SK-N-SH (cell line): ENCODE measurements at places on chromosomes 2 and 18.

GRCh38 chr2:85409845-85410583 lies at the start of gene CAPG:
Gene CAPG (minus strand): TSS chr2:85410366. CDS start chr2:85402145, 8,221 bp downstream.
- no peak for DNase-seq

DNA sequence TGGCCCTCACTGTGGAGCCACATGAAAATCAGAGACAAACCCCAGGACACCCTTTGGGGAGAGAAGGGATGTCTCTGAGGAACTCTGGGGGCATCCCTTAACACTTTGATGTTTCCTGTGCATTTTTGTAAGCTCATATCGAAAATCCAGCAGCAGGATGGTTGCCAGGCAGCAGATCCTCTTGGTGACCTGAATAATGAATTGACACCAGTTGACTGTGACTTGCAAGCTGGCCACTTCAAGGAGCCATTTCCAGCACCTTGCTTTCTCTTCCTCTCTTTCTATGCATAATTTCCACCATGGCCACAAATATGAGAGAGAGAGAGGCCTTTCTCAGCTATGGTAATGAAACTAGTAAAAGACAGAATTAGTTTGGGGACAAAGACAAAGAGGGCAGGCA lies 91.7 kb downstream of the NRP2 start:
- DNase-seq, result no peak

DNA sequence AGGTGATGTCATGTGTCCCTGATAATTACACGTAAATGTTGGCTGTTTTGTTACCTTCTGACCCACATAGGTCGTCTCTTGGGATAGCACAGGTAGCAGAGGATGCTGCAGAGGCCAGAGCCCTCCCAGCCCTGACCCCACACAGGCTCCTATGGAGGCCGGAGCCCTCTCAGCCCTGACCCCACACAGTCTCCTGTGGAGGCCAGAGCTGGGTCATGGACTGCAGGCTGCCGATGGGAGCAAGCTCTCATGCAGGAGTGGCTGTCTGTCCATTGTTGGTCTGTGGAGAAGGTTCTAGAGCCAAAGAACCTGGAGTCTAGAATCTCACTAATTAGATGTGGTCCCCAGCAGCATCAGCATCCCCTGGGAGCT lies 155.5 kb downstream of the LDLRAD4 start:
- DNase-seq, result no peak

- no peak for DNase-seq
These were observed 39.7 kb upstream of the TGIF1 start for GRCh38 chr18:3410273-3410672.

GRCh38 chr2:53312721-53313120 lies 454.9 kb upstream of the CHAC2 start:
- DNase-seq, result no peak

DNA sequence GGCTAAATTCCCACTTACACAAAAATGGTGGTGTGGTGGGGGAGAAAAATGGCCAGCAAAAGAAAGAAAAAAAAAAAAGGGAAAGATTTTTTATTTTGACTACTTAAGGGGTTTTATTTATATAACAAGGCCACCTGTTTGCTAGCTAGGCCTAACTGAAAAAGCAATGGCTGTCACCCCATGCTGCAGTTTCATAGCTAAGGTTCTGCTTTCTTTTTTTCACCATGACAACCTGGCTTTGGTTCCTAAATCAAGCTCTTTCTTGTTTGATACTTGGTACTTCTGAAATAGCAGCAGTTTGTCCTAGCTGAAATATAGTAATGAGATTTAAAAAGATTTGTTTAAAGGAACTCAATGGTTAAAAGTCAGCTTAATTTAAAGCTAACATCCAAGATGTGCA lies 433.2 kb upstream of the MEX3C start:
- DNase-seq, result no peak

GRCh38 chr2:106054321-106054720 lies 139.8 kb downstream of the UXS1 start:
- DNase-seq, result no peak

GRCh38 chr18:77062518-77063003 lies 70.0 kb downstream of the MBP start:
- DNase-seq, result no peak

- DNase-seq, result no peak
These were observed 145.6 kb downstream of the TDRD15 start for GRCh38 chr2:21269382-21269781.

DNA sequence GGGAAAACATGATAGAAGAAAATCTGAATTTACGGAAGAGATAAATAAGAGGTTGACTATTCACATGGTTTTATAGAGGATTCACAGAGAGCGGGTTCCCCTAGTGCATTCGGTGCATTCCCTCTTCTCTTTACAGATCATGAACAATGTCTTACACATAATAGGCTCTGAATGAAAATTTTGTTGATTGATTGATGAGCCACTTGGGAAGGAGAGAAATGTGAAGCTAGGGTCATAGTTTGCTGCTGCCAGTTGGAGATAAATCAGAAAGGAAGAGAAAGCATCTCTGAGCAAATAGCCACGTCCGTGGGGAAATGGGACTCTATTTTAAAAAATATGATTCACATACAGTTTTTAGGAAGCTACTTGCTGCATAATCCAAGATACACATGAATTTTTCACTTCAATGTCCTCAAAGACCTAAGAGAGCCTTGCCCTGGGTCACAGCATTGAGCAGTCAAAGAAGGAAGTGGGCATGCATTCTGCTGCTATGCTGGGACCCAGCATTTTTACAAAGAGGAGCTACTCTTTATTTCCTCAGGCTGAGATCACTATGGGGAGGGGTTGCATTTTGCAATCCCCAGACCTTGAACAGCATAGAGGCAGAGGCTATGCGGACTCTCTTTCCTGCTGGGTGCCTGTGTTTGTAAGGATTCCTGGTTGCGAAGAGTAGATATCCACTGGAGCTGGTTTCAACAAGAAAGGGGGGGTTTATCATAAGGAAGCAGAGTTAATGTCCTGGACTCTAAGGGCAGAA lies 395.3 kb downstream of the TSN start:
- no peak for DNase-seq

DNA sequence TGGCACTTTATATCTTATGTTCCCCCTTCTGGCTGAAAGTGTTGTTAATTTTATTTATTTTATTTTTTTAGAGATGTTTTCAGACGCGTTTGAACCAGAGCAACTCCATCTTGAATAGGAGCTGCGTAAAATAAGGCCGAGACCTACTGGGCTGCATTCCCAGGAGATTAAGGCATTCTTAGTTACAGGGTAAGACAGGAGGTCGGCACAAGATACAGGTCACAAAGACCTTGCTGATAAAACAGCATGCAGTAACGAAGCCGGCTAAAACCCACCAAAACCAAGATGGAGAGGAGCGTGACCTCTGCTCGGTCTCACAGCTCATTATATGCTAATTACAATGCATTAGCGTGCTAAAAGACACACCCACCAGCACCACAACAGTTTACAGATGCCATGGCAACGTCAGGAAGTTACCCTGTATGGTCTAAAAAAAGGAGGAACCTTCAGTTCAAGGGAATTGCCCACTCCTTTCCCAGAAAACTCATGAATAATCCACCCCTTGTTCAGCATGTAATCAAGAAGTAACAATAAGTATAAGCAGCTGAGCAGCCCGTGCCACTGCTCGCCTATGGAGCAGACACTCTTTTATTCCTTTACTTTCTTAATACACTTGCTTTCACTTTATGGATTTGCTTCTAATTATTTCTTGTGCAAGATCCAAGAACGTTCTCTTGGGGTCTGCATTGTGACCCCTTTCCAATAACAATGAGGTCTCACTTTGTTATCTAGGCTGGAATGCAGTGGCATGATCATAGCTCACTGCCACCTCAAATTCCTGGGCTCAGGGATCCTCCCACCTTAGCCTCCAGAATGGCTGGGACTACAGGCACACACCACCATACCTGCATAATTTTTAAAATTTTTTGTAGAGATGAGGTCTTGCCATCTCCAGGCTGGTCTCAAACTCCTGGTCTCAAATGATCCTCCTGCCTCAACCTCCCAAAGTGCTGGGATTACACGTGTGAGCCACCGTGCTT lies 55.9 kb downstream of the CACNB4 start:
- DNase-seq, result no peak

- DNase-seq, result peak; percentile 65
These were observed 1.0 kb upstream of the ANKRD62 start for GRCh38 chr18:12092398-12093229.

- no peak for DNase-seq
These were observed 9.6 kb upstream of the DPYSL5 start for GRCh38 chr2:26838121-26838906.

DNA sequence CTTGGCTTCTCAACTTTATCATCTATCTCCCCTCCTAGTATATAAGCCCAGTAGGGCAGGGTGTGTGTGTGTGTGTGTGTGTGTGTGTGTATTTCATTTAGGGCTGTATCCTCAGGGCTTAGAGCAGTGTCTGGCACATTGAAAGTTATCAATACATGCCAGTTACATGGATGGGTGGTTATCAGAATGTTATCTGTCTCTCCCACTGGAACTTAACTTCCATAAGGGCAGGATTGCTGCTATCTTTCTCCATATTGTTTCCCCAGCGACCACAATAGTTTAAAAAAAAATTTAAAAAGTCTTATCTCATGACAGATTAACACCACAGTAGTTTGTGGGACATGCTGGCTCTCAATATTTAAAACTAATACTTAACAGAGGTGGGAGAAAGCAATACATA lies 488.9 kb downstream of the PLCL1 start:
- no peak for DNase-seq

DNA sequence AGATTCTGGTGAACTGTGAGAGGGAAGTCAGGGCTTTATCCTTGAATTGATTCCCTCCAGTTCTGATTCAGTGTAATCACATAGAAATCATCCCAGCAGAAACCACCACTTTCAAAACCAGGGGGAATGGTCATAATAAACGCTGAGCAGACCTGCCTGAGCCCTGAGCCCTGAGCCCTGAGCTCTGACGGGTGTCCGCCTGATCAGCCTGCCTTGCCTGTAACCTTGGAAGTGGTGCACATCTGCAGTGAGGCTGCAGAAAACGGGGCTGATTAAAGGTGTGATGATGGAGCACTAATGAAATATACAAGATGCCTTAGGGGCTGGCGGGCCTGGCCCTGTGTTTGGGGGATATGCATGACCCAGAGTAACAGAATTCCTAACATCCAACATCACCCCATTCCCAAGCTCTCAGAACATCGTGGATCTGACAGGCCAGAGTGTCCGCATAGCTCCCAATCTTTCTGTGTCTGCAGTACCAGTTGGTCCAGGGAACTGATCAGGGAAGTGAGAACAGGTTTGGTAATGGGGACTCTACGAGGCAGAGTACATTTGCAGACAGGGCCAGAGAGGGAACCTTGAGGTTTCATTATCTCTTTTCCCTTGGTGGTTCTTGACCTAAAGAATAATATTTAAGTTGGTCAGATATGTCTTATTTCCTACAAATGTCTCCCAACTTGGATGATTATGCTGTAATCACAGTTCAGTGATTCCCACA lies 37.8 kb downstream of the KCTD18 start:
- DNase-seq, result no peak

DNA sequence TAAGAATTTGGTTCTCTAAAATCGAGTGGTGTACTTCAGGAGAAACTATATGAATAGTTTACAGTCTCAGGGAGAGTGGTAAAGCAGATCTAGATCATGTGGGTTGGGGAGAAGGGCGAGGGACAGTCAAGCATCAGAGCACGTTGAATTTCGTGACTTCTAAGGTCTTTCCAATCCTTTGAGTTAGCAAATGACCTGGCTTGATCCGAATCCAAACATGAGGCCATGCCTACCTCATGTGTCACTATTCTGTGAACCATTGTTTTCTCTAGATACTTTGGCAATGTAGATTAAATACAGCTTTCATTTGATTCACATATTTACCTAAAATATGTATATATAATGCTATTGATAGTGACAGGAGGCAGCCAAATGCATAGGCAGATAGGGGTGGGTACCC lies 674.9 kb downstream of the NYAP2 start:
- DNase-seq, result no peak

DNA sequence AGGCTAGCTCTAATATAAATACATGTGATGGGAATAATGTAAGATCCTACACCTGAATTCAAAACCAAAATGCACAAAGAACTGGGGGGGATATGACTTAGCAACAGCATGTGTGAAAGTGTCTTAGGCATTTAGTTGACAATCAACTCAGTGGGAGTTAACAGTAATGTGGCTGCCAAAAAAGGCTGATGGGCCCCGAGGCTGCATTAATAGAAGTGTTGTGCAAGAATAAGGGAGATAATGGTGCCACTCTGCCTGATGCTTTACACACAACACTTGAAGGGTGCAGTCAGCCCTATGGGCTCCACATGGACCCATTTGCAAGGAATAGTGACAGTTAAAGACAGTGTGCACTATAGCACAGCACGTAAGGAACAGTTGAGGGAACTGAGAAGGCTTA lies 649.4 kb upstream of the ZEB2 start:
- no peak for DNase-seq

DNA sequence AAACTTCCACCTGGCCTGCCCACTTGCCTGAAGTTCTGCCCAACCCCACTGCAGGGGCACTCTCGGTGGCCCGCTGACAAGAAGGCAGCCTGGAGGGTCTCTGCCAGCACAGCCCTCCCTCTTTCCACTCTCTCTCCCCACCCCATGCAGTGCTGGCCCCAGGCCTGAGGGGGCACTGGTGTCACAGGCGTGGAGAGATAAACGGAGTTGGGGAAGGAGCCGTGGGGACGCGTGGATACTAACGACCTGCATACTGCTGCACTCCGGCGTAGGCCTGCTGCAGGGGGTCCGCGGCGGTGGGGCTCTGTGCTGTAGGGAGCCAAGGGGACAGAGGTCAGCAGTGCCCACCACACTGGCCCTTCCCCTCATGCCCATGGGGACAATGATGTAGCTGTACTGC lies 299.3 kb downstream of the CELF4 start:
- DNase-seq, result peak; percentile 64
